ENCODE measurements at places on chromosomes 11 and 22.

DNA sequence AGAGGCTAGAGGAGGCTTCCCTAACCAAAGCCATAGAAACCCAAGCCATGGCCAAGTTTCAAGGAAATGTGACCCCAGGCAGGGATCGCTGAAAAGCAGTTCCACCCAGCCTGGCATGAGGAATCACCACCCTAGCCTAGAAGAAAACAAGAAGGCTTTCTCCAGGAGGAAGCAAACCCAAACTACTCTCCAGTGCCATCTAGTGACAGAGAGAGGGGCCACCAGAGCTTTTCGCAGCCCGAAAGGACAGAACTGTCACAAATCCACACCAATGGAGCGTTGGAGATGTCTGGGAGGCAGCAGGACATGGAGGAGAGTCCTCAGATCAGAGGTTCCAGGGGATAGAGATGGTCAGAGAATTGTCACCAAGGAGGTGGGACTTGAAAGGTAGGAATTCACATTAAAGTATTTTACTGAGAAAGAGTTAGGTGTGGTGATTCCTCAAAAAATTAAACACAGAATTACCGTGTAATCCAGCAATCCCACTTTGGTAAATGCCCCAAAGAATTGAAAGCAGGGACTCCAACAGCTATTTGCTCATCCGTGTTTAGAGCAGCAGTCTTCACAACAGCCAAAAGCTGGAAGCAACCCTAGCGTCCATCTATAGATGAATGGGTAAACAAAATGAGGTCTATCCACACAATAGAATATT lies 67.3 kb upstream of the NUP50 start:
- peak; percentile 61 for DNase-seq

GRCh38 chr11:34564807-34565241 lies 51.2 kb upstream of the ELF5 start:
- no peak for DNase-seq

DNA sequence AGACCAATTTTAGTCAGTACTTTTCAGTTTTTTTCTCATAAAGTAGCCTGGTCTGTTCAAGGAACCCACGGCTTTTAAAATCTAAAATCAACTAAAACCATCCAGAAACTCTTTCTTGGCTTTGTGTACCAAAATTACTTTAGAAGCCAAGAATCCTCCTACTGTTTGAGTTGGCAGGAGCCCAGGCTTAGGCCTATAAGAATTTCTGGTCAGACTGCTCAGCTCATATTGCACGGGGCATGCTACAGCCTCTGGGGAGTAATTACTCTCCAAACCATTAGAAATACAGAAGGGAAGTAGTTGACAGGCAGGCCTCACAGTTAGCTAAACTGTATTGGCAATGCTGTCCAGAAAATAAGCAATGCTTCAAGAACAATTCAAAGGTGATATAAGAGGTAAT lies 1862.9 kb upstream of the RAG2 start:
- DNase-seq = no peak

DNA sequence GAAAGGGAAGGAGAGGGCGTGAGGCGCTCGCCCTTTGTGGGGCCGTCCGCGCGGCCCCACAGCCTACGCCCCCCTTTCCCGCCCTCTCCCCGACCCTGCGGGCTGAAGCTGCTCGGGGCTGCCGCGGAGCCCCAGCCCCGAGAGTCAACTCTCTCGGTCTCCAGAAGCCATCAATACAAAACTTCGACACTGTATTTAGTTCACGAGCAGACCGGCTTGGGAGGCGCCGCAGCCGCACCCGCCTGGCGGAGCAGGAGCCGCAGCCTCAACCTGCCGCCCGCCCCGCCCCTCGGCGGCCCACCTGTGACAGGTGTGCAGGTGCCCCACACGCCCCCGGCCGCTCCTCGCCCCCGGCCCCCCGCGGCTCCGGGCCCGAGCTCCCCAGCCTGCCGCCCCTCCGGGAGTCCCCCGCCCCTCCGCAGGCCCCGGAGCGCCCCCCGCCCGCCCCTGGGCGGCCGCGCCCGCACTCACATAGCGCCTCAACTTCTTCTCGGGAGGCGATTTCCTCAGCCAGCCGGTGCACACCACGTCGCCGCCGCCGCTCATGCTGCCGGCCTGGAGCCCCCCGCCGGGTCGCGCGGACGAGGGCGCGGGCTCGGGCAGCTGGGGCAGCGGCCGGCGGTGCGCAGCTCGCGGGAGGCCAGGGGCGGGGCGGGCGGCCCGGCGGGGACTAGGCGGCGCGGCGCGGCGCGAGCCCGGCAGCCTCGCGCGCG lies at the start of gene GAB2:
Gene GAB2 (minus strand): TSS at position 646 of the 713 bp plus-strand sequence. CDS start 100 bp downstream, at position 546.
- DNase-seq = no peak

DNA sequence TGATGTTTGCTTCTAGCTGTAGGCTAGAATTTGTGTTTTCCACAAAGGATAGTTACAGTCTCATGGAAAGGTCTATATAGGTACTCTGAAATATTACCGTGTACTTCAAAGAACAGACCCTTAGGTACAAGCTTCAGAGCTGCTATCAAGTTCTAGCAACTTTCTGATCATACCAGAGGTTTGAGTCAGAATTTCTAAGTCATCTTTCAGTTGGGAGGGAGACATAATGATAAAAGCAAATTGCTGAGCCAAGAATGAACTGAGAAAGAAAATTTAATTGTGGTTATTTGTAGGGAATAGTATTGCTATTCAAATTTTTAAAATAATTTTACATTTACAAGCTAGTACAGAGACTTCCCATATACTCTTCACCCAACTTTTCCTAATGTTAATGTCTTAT lies 19.9 kb upstream of the ME3 start:
- DNase-seq = no peak

DNA sequence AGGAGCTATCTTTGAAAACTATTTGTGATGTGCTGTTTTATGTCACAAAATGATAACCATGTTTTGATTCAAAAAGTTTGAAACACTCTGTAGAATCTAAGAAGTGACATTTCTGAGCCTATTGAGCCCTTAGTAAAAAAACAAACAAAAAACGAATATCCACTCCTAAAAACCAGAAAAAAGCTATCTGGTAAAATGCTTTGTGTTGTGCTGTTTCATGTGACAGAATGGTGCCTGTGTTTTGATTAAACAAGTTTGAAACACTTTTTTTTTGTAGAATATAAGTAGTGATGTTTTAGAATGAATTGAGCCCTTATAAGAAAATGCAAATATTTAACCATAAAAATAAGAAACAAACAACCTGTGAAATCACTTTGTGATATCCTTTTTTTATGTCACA lies 105.2 kb upstream of the VPREB1 start:
- no peak for DNase-seq

DNA sequence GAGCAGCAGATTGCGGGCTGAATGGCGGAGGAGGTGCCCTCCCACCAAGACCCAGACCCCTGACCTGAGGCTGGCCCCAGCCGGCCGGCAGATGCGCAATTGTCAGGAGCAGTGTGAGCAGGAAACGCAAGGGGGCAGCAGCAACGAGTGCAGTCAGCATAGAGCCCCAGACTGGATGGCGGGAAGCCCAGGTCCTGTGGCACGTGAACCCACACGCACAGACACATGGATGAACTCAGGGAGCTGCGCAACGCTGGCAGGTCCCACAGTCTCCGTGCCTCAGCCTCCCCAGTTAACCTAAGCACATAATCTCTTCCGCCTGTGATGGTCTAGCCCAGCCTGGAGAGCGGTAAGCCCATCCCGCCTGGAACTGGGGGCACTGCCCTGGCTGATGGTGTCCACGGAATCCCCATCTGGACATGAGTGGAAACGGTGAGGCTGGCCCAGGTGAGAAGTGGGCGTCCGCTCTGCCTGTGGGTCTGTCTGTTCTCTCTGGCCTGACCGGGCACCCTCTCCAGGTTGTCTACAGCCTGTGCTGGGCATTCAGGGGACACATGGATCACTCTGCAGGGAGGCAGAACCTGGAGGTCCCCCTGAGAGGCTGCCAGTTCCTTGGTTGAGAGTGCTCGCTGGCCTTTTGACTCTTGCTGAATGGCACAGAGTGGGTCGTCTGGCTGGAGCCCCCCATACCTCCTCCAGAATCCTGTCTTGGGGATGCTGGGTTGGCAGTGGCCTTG lies 626 bp upstream of the TBX10 start:
- peak; percentile 82 for DNase-seq

- no peak for DNase-seq
Observed at GRCh38 chr11:121683791-121684190, 231.0 kb upstream of the SORL1-AS1 start.

- no peak for DNase-seq
Observed at GRCh38 chr11:102332611-102332994, 14.4 kb upstream of the BIRC2 start.

DNA sequence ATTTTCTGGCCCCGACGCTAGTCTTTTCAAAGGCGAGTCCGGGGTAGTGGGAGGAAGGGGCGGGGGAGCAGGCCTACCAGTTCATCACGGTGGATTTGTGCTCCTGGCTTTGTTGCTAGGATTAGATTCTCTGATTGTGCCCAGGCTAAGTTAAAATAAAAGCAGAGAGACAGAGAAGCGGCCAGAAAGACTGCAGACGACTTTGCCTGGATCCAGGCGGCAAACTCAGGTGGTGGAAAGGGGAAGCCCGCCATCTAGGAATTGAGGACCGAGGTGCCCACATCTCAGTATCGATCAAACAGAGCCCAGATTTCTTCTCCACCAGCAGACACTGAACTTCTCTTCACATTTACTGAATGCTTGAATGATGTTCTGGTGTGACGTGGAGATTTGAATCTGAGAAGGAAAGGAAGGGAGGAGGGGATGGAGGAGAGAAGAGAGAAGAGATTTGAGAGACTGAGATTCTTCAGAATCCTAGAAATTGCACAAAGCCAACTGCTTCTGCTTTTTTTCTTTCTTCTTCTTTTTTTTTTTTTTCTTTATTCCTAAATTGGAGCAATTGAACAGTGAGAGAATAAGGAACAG lies 2.7 kb downstream of the FAT3 start:
- no peak for DNase-seq

DNA sequence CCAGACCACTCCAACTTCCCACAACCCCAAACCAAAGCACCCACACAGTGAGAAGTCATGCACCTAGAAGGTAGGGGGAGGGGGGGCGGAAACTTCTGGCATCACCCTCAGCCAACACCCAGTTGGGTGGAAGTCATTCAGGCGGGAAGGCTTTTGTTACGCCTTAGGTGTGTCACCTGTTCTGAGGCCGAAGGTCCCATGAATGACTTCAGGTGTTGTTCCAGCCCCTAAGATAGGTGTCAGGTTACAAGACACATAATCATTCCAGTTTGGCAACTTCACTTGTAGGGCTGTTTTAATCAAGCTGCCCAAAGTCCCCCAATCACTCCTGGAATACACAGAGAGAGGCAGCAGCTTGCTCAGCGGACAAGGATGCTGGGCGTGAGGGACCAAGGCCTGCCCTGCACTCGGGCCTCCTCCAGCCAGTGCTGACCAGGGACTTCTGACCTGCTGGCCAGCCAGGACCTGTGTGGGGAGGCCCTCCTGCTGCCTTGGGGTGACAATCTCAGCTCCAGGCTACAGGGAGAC lies at the start of gene TMPRSS4:
Gene TMPRSS4 (plus strand): TSS at position 325 of the 528 bp plus-strand sequence. CDS start 225 bp downstream, outside the sequence.
- no peak for DNase-seq

GRCh38 chr11:103007521-103007920 lies 52.0 kb upstream of the MMP13 start:
- DNase-seq = no peak

GRCh38 chr11:29282088-29282487 lies 734.7 kb downstream of the KCNA4 start:
- DNase-seq = no peak

GRCh38 chr11:69444381-69445130 lies 36.9 kb upstream of the LINC01488 start:
- no peak for DNase-seq

DNA sequence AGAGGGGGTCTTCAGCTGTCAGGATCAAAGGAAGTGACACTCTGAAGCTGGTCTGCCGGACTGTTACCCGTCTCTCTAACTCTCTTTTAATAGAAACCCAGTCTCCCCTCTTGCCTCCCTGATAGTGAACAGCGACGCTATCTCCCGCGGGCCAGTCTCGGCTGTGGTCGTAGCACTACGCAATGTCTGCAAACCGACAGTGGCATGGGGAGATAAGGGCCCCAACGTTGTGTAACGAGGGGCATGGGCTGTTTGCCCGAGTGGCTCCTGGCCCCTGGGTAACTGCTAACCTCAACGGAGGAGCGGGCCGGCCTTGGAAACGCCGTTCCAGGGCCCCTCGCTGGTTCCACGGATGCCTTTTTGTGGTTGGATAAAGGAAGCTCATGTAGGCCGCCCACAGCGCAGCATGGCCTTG lies 23.3 kb downstream of the ZBTB16 start:
- no peak for DNase-seq

GRCh38 chr22:39556970-39557841 lies 13.3 kb upstream of the CACNA1I start:
- DNase-seq = no peak

DNA sequence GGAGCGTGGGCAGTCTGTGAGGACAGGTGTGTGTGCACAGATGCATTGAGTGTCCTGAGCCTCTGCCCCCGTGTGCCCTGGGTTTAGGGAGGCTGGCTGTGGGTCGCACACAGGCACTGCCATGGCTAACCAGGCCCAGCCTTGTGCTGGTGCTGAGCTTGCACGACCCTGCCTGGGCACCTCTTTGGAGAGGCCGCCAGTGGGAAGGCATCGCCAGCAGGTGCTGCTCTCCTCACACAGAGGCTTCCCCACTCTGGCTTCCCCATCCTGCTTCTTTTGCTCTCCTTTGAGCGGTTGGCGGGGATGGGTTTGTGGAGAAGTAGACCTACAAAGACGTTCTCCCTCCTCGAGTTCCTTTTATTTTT lies 4.1 kb downstream of the WNT7B start:
- no peak for DNase-seq

DNA sequence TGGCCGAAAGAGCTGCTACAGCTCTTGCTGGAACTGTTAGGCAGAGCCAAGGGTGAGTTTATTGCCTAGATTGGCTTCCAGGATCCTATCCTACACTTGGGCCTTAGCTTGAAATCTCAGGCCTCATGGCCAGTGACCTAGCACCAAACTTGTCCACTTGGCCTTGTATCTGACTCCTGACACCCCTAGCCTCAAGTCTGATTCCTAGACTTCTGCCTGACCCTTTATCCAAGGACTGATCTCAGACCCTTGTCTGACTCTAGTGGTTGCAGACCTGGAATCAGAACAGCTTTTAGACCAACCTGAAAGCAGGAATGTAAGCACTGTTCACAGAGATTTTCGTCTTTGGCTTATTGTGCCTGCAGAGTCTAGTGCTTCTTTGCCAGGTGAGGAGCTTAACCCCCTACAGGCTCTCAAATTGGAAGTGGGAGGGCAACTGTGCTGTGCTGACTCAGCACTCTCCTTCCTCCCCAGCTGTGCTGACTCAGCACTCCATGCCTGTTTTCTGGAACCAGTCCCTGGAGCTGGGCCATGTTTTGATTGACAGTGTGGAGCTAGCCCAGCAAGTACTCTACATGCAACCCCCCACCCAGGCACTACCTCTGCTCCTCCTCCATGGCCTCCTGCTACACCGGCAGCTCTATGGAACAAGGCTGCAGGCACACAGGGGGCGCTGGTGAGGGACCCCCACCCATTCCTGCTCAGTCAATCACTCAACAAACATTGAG lies 35.1 kb downstream of the RRP8 start:
- DNase-seq = no peak
